NCI-H2029 (cell line): ENCODE measurements at places on chromosomes 7 and 10.

DNA sequence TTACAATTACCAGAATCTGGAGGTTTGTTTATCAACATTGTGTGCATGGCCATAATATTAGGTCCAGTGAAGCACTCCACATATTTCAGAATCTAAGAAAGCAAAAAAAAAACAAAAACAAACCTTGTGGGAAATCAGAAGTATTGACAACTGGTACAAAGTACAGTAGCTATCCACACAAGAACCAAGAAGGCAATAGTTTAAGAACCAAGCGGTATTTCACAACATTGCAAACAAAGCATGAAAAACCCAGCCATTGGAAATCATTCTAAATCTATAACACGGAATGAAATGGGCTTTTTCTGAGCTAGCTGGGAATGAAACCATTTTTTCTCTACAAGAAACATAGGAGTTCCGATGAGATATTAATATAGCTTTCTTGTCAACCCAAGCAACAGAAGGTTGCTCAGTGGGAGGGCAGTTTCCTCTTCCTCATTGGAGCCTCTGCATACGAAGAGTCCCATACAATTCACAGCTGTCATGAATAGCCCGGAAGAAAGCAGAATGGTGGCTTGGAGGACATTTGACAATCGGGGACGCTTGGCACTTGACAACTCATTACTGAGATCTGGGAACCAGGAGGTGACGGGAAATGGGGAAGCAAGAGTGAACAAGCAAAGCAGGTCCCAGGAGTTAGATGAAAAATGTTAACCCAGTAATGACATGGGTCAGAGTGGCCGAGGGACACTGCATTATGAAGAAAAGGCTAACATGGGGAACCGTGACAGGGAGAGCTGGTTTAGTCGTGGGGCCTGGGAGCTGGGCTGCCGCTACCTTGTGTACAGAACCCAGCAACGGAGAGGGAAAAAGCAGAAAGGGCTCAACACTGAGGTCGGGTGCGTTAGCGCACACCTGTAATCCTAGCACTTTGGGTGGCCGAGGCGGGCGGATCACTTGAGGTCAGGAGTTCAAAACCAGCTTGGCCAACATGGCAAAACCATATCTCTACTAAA is 7.8 kb downstream of the PHYH start:
- DNase-seq: no peak

DNA sequence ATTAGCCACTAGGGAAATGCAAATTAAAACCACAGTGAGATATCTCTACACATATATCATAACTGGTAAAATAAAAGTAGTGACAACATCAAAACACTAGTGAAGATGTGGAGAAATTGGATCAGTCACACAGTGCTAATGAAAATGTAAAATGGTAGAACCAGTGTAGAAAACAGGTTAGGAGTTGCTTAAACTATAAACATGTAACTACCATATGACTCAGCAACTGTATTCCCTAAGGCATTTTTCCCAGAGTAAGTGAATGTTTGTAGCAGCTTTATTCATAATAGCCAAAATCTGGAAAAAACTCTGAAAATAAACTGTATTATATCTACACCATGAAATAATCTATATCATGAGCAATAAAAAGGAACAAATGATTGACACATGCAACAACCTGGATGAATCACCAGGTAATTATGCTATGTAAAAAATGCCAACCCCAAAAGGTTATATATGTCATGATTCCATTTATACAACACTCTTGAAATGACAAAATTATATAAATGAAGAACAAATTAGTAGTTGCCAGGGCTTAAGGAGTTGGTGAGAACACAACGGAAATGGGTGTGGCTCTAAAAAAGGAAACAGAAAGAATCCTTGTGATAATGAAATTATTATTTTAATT is 22.8 kb downstream of the SLC25A40 start:
- no peak for DNase-seq

GRCh38 chr7:156907656-156908055 is 14.7 kb upstream of the LMBR1 start:
- peak; percentile 76 for DNase-seq

DNA sequence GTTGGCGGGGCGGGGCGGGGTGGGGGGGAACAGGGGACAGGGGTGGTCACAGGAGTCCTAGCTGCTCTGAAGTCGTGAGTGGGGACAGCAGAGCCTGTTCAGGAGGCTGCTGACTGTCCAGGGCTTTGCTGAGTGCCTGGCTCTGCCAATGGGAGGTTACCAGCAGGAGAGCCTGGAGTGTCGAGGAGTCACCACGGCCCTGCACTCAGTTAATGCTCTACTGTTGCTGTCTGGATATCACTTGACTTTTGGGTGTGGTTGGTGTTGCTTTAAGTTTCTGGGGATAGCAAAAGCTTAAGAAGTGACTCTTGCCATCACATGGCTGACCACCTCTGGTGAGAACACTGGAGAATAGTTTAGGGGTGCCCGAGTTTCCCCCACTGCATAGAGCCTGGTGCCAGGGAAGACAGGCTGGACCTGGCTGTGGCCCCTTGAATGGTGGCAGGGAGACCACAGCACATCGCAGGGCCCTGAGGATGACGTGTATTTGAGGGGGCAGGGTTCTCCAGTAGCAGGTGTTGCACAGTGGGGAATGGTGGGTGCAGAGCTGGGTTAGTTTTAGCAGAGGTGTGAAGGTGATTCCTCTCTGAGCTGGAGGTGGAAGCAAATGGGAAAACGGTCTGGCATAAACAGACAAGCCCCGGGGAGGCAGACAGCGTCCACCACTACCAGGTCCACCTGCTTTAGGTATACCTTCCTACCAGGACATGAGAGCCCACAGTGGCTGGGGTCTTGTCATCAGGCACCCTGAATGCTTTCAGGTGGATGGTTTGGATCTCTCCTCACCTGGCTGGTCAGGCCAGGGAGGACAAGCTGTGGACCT is 54.2 kb upstream of the CAMK2B start:
- no peak for DNase-seq

DNA sequence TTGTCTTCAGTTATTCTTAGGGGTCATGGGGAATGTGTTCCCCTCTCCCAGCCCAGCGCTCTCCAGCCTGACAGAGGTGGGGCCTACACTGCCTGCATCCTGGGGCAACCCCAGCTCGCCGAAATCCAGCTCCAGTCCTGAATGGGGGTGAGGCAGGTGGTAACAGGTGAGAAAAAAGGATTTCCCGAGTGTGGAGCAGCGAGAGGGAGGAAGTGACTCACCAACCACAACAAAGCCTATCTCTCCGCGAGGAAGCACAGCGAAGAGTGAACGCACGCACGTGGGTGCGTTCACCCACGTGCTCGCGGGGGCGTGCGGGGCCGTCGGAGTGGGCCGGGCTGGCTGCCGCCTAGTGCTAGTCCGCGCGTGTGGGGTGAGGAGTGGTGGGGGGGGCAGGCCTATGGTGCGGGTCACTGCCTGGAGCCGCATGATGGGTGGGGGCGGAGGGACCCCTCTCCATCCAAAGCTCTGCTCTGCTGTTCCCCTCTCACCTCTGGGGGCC is 855 bp upstream of the PALD1 start:
- DNase-seq: no peak

GRCh38 chr10:33122014-33122809 is 164.2 kb upstream of the ITGB1 start:
- DNase-seq: no peak

DNA sequence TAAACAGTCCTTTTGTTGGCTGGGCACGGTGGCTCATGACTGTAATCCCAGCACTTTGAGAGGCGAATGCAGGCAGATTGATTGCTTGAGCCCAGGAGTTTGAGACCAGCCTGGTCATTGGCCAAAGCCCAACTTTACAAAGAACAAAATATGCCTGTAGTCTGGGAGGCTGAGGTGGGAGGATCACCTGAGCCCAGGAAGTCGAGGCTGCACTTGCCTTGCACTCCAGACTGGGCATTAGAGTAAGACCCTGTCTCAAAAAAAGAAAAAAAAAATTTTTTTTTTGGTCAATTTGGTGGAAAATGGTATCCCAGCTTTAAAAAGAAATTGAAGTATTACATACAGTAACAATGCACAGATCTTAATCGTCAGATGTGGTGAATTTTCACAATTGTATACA is 4.8 kb downstream of the GLRX3 start:
- no peak for DNase-seq

- no peak for DNase-seq
Observed at GRCh38 chr7:837001-837400, 4.7 kb downstream of the SUN1 start.

GRCh38 chr10:59387951-59388670 is 25.8 kb upstream of the FAM13C start:
- no peak for DNase-seq

DNA sequence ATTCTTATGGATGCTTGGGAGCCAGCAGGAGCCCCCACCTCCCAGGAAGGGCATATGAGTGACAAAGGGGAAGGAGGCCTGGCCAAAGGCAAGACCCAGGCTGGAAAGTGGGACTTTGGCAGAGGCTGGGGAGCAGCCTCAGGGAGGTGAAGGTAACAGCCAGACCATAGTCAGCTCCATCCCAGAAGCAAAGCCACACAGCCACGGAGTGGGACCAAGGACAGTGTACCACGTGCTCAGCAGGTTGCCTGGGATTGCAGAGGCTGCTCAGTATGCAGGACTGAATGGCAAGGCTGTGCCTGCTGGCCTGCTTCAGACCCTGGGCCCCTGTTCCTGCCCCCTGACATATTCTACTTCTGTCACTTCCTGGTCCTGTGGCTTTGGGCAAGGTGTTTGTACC is 17.6 kb upstream of the GPR26 start:
- no peak for DNase-seq

GRCh38 chr10:88047579-88047978 is 184.2 kb downstream of the PTEN start:
- DNase-seq: no peak

DNA sequence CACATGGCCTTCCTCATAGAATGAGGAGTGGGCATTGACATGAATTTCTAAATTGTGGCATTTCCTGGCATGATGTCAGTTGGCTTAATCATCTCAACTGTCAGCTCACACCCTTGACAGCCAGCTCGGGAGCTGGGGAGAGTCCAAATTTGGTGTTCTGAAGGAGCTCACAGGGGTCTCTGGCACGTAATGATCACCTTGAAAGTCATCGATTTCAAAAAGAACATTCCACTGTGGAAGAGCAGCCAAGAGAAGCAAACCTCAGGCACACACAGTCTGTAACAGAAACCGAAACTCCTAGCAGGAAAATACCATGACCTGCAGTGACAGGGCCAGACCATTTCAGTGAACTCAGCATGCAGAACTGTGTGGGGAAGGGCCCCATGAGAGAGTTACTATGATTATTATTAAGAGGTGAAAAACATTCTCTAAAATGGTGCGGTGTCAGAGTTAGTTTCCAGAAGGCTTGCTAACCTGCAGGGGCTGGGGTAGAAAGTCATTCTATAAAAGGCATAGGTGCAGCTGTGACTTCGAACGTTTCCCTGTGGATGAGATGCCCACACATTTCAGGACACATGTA is 26.4 kb upstream of the KLF6 start:
- DNase-seq: no peak

DNA sequence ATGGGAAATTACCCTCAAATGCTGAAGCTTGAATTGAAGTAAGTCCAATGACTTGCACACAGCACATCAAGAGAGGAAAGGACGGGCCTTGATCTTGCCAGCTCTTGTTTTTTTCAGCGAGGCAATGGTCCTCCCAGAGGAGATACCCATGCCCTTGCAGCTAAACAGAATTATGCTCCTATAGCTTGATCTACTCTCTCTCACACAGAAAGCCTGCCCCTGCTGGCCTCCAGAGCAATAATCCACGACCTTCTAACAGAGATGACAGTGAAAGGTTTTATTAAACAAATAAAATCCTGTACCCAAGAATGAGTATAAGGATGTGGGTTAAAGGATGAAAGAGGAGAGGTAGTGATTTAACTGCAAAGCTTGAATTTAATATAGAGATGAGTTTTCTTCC is 268.0 kb downstream of the ADRA2A start:
- no peak for DNase-seq

GRCh38 chr10:19097151-19097550 is 48.5 kb downstream of the MALRD1 start:
- no peak for DNase-seq
